ENCODE measurements at places on chromosomes 16 and 17.
A peak's percentile ranks its signal among the peaks of the same experiment; 100 is the strongest.

GRCh38 chr17:8091033-8091687, 3.6 kb upstream of the ALOX12B start:
- H3K4me3 ChIP-seq = no peak overlapping the region
- H3K4me1 ChIP-seq = no peaks in the 10 kb centered on the region
- no peaks in the 10 kb centered on the region for H3K27me3 ChIP-seq
- H3K36me3 ChIP-seq = no peaks in the 10 kb centered on the region
- no peak overlapping the region for H3K27ac ChIP-seq

GRCh38 chr17:43857957-43858600, 11.1 kb downstream of the CD300LG start:
- no peak for DNase-seq
- H3K36me3 ChIP-seq = no peaks in the 10 kb centered on the region
- H3K27ac ChIP-seq = no peak overlapping the region
- H3K4me1 ChIP-seq = 0 out of 2 replicates have a peak, but pooled peaks cover 3% of the 10 kb centered on the region
- H3K4me3 ChIP-seq = no peak overlapping the region
- peaks cover 41% of the 10 kb centered on the region for H3K27me3 ChIP-seq

DNA sequence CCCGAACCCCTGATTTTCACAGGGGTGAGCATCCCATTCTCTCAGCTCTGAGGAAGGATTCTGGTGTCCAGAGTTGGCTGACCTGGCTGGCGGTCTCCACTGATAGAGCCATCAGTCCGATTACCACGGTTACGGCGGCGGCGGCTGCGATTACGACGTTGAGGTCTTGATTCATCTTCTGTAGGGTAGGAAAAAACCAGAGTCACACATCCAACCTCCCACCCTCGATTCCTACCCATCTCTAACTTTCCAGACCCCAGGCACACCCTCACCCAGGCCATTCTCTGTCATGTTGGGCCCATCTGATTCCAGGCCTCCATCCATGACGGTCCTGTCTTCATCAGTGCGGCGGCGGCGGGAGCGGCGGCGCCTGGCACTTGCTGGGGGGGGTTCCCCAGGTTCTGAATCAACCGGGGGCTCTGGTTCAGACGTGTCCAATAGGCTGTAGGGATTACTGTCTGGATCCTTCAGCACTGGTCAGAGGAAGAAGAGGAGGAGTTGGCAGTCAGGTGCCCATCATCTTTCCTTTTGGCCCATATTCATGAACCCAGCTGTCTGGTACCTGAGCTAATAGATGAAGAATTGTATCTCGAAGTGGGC, 2.6 kb upstream of the SOX15 start:
- H3K27ac ChIP-seq = no peak overlapping the region
- H3K4me1 ChIP-seq = 0 out of 2 replicates have a peak, but pooled peaks cover 2% of the 10 kb centered on the region
- no peak overlapping the region for H3K4me3 ChIP-seq
- DNase-seq = no peak
- H3K27me3 ChIP-seq = no peaks in the 10 kb centered on the region

DNA sequence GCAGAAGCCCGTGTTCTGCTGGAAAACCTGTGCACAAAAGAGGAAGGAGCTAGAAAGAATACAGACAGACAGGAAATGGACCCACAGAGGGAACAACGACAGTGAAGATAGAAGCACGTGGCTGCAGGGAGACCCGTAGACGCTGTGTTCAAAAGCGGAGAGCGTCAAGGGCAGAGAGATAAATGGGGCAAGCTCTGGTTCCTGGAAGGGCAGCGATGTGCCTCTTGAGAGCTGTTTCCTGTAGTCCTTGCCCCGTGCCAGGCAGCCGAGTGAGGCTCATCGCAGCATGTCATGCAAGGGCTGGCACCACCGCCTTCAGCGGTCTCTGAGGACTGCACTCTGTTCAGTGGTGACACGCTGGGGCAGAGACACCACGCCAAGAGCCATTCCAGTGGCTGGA, 43.6 kb upstream of the CACNG5 start:
- H3K27me3 ChIP-seq = no peaks in the 10 kb centered on the region
- H3K27ac ChIP-seq = no peak overlapping the region
- H3K36me3 ChIP-seq = peaks cover 8% of the 10 kb centered on the region
- no peak for DNase-seq
- no peak overlapping the region for H3K4me3 ChIP-seq
- no peaks in the 10 kb centered on the region for H3K4me1 ChIP-seq

DNA sequence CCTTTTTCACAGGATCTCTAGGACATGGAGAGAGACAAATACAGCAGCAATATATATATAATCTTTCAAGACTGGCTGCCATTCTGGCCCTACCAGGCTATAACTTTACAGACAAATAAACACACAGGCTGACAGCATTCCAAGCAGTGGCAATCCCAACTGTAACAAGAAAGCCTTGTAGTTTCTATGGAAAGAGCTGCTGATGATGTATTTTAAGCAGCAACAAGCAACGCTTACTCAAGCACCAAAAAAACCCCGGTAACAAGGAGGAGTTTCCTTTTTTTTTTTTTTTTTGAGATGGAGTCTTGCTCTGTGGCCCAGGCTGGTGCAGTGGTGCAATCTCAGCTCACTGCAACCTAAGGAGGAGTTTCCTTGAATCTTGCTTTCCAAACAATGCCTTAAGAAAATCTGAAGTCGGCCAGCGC, 23.2 kb downstream of the LSM12 start:
- no peak overlapping the region for H3K27ac ChIP-seq
- peaks cover 43% of the 10 kb centered on the region for H3K36me3 ChIP-seq

GRCh38 chr17:33002246-33002645, 10.6 kb downstream of the SPACA3 start:
- no peaks in the 10 kb centered on the region for H3K4me1 ChIP-seq
- no peaks in the 10 kb centered on the region for H3K27me3 ChIP-seq
- no peaks in the 10 kb centered on the region for H3K36me3 ChIP-seq
- H3K27ac ChIP-seq = no peak overlapping the region

GRCh38 chr17:15124264-15124595, 140.9 kb downstream of the PMP22 start:
- DNase-seq = no peak
- H3K4me3 ChIP-seq = no peak overlapping the region

- H3K36me3 ChIP-seq = peaks cover 9% of the 10 kb centered on the region
- no peak overlapping the region for H3K4me3 ChIP-seq
- no peaks in the 10 kb centered on the region for H3K4me1 ChIP-seq
Observed at GRCh38 chr17:67171560-67171959, 73.4 kb downstream of the HELZ start.

- DNase-seq = no peak
- no peaks in the 10 kb centered on the region for H3K27me3 ChIP-seq
- peaks cover 53% of the 10 kb centered on the region for H3K4me1 ChIP-seq
- H3K36me3 ChIP-seq = peaks cover 74% of the 10 kb centered on the region
Observed at GRCh38 chr17:79080761-79081290, 6.2 kb downstream of the ENGASE start.

- no peak overlapping the region for H3K4me3 ChIP-seq
- no peaks in the 10 kb centered on the region for H3K36me3 ChIP-seq
- no peak overlapping the region for H3K27ac ChIP-seq
- peaks cover 56% of the 10 kb centered on the region for H3K4me1 ChIP-seq
- peak; percentile 29 for DNase-seq
- H3K27me3 ChIP-seq = no peaks in the 10 kb centered on the region
Observed at GRCh38 chr17:75366432-75366831, 39.0 kb downstream of the GRB2 start.

GRCh38 chr17:77579682-77580081, 378.8 kb upstream of the TNRC6C start:
- H3K4me1 ChIP-seq = no peaks in the 10 kb centered on the region
- H3K4me3 ChIP-seq = no peak overlapping the region
- no peak overlapping the region for H3K27ac ChIP-seq
- peaks cover 3% of the 10 kb centered on the region for H3K27me3 ChIP-seq

- no peaks in the 10 kb centered on the region for H3K27me3 ChIP-seq
- H3K4me1 ChIP-seq = peaks cover 50% of the 10 kb centered on the region
- peak; percentile 84 for DNase-seq
Observed at GRCh38 chr17:82859431-82860403, 19.9 kb upstream of the ZNF750 start.

DNA sequence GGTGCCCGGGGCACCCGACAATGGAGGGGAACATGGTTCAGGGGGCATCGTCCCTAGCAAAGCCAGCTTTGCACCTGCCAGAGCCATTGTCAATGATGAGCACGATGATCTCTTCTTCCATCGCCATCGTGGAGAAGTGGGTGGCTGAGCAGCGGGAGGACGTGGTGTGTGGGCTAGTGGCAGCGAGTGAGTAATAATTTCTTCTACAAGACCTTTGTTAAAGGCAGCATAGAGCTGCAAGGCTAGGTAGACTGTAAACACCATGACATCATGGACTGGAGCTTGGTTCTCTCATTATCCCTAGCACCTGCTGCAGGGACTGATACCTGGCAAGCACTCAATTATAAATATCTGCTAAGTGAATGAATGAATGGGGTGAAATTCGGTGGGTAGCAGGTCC, 6.7 kb upstream of the HEATR3 start:
- no peak overlapping the region for H3K27ac ChIP-seq
- no peaks in the 10 kb centered on the region for H3K36me3 ChIP-seq
- no peaks in the 10 kb centered on the region for H3K4me1 ChIP-seq
- H3K4me3 ChIP-seq = no peak overlapping the region

GRCh38 chr17:33511670-33512069, 218.6 kb upstream of the ASIC2 start:
- DNase-seq = no peak
- no peaks in the 10 kb centered on the region for H3K4me1 ChIP-seq
- no peaks in the 10 kb centered on the region for H3K27me3 ChIP-seq
- H3K27ac ChIP-seq = no peak overlapping the region
- no peak overlapping the region for H3K4me3 ChIP-seq

GRCh38 chr17:56652628-56653027, 59.1 kb downstream of the NOG start:
- H3K27ac ChIP-seq = no peak overlapping the region
- no peak for DNase-seq
- H3K4me3 ChIP-seq = no peak overlapping the region
- H3K27me3 ChIP-seq = no peaks in the 10 kb centered on the region

DNA sequence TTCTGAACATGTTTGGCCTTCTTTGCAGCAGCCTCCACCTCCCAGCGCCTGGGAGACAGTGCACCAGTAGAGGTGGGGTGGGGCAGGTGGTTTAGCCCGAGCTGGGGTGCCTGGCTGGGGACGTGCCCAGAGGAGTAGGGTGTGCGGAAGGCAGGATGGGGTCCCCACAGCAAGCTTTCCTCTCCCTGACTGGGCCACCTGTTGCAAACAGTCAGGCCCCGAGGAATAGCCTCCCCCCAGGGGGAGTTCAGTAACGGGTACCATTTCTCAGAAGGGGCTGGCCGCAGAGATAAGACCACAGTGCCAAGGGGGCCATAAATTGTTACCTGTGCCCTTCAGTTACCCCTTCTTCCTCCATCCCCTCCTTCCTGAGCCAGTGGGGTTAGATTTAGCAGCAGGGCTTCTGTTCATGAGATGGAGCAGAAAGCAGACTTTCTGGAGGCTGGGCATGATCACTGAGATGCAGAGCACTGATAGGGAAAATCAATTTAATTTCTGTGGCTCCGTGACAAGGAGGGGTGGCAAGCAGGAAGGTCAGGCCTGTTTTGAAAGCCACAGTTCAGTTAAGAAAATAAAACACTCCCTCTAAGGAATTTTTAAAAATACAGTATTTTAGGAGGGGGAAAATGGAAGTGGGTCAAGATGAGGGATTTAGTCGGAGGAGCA, 181.9 kb downstream of the MSI2 start:
- DNase-seq = peak; percentile 82
- H3K4me3 ChIP-seq = no peak overlapping the region
- no peaks in the 10 kb centered on the region for H3K36me3 ChIP-seq

DNA sequence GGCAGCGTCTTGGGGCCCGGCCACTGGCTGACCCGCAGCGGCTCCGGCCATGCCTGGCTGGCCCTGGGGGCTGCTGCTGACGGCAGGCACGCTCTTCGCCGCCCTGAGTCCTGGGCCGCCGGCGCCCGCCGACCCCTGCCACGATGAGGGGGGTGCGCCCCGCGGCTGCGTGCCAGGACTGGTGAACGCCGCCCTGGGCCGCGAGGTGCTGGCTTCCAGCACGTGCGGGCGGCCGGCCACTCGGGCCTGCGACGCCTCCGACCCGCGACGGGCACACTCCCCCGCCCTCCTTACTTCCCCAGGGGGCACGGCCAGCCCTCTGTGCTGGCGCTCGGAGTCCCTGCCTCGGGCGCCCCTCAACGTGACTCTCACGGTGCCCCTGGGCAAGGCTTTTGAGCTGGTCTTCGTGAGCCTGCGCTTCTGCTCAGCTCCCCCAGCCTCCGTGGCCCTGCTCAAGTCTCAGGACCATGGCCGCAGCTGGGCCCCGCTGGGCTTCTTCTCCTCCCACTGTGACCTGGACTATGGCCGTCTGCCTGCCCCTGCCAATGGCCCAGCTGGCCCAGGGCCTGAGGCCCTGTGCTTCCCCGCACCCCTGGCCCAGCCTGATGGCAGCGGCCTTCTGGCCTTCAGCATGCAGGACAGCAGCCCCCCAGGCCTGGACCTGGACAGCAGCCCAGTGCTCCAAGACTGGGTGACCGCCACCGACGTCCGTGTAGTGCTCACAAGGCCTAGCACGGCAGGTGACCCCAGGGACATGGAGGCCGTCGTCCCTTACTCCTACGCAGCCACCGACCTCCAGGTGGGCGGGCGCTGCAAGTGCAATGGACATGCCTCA, 773 bp downstream of the NTN3 start:
- peaks cover 41% of the 10 kb centered on the region for H3K4me1 ChIP-seq
- H3K27me3 ChIP-seq = no peaks in the 10 kb centered on the region
- no peak overlapping the region for H3K27ac ChIP-seq
- no peak for DNase-seq
- no peaks in the 10 kb centered on the region for H3K36me3 ChIP-seq

DNA sequence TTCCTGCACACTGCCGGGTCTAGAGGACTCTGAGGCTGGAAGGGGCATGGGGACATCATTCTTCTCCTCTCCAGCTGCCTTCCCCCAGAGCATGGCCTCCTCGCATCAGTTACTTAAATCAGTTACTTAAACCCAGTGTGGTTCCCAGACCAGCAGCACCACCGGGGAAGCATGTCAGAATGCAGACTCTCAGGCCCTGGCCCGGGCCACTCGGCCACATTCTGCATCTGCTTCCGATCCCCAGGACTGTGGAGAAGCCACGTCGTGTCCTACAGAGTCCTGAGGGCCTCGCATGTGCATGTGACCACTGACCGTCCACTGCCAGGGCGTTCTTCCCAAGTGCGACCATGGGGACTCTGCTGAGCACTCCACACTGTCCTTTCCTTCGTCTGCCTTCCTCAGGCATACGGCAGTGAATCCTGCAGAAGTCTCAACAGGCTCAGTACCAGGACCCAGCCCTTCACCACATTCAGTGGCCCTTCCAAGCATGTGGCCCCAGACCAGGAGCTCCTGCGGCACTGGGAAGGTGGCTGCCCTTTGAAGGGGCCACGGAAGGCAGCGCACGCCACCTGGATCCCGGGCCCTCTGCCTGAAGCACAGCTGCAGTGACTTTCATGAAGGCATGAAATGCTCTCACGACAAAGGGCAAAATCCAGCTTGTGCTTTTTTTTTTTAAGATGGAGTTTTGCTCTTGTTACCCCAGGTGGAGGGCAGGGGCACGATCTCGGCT, 46.9 kb upstream of the RASD1 start:
- no peak overlapping the region for H3K4me3 ChIP-seq
- no peak for DNase-seq
- no peaks in the 10 kb centered on the region for H3K27me3 ChIP-seq
- no peaks in the 10 kb centered on the region for H3K36me3 ChIP-seq

- no peak overlapping the region for H3K27ac ChIP-seq
- no peak for DNase-seq
- no peaks in the 10 kb centered on the region for H3K27me3 ChIP-seq
- no peaks in the 10 kb centered on the region for H3K36me3 ChIP-seq
Observed at GRCh38 chr17:59287452-59287851, 44.0 kb upstream of the YPEL2 start.

Measured in SJCRH30 (cell line).